Left ventricle myocardium inferior (tissue), 1 donor: ENCODE measurements at places on chromosomes 1 and 21. TPM values are rescaled to one million over a fixed set of nuclear protein-coding genes. Genes with fewer than 3 reads are reported as not detected.

DNA sequence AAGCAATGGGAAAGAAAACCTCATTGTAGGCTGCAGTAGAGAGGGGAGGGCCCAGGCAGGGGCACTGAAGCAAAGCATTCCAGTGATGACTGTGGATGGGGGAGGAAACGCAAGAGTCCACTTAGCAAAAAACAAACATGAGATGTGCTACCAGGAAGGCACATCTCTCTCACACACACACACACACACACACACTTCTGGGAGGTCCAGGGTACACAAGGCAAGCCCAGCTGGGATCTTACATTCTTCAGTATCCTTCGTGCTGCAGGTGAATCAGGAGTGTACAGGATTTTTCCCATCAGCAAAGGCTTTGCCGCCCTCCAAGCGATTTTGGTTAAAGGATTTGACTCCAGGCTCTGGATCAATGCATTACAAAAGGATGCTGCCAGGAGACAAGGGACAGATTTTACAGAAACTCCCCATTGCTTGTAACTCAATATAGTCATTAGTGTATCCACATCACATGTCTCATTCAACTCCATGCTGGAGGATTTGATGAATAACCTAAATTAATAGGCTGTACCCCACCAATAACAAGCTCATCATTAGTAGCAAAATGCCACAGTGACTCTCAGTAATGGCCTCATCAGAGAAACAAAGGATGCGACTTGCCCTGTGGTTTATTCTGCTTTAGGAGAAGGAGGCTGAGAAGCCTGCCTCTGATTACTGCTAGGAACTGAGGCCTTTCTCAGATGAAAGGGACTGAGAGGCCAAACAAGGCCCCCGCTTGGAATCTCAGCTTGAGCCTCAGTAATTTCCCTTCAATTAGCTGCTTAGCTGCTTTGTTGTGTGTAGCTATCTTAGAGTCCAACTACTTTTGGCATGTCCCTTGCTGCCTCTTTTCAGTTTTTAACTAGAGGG, 41.6 kb downstream of the ABCA4 start:
- no peak overlapping the region for H3K27ac ChIP-seq
- no peak overlapping the region for H3K4me3 ChIP-seq
- H3K36me3 ChIP-seq, result no peaks in the 10 kb centered on the region
- H3K27me3 ChIP-seq, result no peaks in the 10 kb centered on the region
- H3K4me1 ChIP-seq, result no peaks in the 10 kb centered on the region

Gene INSRR
- 0.41 TPM for total RNA-seq

DNA sequence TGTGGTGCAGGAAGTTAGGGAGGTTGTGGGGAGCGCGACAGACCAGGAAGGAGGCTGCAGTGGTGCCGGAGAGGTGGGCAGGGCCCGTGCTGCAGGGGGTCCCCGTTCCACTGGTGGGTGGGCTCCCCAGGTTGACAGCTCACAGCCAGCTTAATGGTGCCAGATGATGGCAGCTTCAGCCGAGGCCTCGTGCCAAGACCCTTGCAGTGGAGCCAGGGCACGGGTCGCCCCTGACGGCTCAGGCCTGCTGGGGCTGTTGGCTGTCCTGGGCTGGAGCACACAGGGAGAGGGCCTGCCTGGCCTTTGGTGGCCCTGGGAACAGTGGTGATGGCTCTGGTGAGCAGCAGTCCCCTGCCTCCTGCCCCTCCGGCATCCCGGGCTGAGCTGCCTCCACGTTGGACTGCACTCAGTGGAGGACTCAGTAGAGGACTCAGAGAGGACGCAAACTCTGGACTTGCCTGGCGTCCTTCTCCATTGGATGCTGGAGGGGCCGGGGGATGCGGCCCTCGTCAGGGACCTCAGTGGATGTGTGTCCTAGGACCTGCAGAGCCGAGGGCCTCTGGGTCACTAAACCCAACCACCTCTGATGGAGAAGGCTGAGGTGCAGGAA, 46.8 kb upstream of the CCDC27 start:
- no peak overlapping the region for H3K4me3 ChIP-seq
- DNase-seq, result no peak
- H3K27ac ChIP-seq, result no peak overlapping the region
- no peaks in the 10 kb centered on the region for H3K36me3 ChIP-seq
- peaks cover 99% of the 10 kb centered on the region for H3K27me3 ChIP-seq
- peaks cover 9% of the 10 kb centered on the region for H3K4me1 ChIP-seq

Gene MYOG
- not detected for total RNA-seq

DNA sequence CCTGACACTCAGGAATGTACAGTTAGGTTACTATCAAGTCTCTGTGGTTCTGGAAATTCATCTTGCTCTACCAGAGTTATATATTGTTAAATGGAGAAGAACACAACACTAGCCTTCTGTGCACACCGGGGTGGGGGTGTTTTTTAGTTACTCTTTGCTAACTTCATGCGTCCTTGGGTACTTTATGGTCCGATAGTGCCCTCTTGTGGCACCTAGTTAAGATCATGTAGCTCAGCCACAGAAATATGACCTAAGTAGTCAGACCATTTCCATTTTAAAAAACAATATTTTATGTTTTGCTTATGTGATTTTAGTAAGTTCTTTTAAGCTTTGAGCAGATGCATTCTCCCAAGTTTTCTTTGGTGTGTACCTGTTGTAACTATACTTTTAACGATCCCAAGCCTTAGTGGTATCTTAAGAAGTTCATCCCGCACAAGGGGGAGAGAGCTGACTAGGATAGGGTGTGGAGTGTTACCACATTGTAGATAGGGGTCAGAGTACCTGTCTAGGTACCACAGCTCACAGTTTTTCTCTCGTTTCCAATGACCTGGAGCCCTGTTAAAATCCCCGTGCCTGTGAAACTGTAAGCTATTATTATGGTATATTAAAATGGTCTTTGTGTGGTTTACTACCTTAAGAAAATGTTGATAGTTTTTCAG, 20.6 kb upstream of the SH3D21 start:
- peak overlapping the region; percentile 73 for H3K27ac ChIP-seq
- no peak for DNase-seq
- H3K36me3 ChIP-seq, result peaks cover 70% of the 10 kb centered on the region
- H3K27me3 ChIP-seq, result no peaks in the 10 kb centered on the region

- no peak overlapping the region for H3K27ac ChIP-seq
- no peak for DNase-seq
- H3K27me3 ChIP-seq, result no peaks in the 10 kb centered on the region
- no peaks in the 10 kb centered on the region for H3K4me1 ChIP-seq
- H3K36me3 ChIP-seq, result no peaks in the 10 kb centered on the region
- H3K4me3 ChIP-seq, result no peak overlapping the region
Measured at GRCh38 chr1:240217403-240217802, 125.7 kb downstream of the FMN2 start.

DNA sequence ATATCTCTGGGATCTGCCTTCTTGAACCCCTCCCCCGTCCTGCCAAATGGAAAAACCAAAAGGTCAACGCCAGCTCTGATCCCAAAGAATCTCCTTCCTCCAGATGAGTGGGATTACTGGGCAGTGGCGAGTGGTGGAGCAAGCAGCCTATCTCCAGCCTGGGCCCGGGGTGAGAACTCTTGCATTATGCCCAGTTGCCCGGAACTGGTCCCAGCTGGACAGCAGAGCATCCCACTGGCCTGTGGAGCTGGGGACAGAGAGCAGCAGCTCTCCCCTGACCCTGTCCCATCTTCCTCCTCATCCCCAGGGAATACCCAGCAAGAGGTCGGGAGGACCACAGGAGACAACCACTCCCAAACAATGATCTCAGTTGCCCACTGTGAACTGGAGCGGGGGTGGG, 130.5 kb downstream of the TMEM53 start:
- H3K36me3 ChIP-seq, result no peaks in the 10 kb centered on the region
- H3K27ac ChIP-seq, result no peak overlapping the region
- peaks cover 73% of the 10 kb centered on the region for H3K27me3 ChIP-seq
- H3K4me1 ChIP-seq, result no peaks in the 10 kb centered on the region
- no peak overlapping the region for H3K4me3 ChIP-seq
- no peak for DNase-seq

Gene FAM72C
- total RNA-seq, result not detected

Gene CD84
- total RNA-seq, result 3.6 TPM

- no peaks in the 10 kb centered on the region for H3K36me3 ChIP-seq
- no peak for DNase-seq
- H3K27me3 ChIP-seq, result no peaks in the 10 kb centered on the region
- H3K4me1 ChIP-seq, result peaks cover 45% of the 10 kb centered on the region
- H3K4me3 ChIP-seq, result no peak overlapping the region
- H3K27ac ChIP-seq, result no peak overlapping the region
Measured at GRCh38 chr1:229561141-229561540, 2.6 kb upstream of the ABCB10 start.

DNA sequence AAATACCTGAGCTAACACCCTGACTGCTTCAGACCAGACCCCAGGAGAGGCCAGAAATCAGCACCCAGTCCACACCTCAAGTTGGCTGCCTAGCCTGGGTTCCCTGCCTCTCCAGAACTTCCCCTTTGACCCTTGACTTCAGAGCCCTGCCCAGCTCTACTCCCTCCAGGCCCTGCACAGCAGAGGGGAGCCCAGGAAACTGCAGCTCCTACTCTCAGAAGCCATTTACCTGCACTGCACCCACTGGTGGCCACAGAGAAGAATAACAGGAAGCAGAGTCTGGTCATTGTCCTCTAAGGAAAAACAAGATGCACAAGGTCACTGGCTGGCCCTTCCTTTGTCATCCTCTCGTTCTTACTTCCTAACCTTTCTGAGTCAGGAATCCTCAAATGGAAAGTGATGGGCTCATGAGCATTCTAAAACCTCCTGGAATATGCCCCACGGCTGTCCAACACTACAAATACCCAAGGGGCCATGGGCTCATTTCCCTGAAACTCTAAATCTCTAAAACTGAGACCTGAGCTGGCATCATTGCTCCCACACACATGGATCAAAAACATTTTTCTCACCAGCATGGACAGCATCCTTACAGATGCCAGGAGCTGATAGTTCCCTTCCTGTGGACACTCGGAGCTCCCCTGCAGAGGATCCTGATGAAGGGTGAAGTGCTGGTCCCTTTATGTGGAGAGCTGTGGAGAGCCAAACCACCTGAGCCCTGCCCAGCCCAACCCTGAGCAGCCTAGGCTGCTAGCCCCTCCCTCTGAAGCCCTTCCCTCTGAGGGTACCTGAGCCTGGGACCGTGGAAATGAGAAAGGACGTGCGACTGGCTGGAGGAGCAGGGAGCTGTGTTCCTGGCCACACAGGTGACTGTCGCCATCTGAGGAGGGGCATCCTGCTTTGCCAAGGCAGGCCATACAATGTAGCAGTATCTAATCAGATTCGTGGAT, at the start of gene ITLN2:
ITLN2 (minus strand) TSS at position 652 of the 947 bp plus-strand sequence; CDS start at position 584, 68 bp downstream.
- H3K4me3 ChIP-seq, result no peak within 1 kb of the TSS
- H3K27ac ChIP-seq, result no peak within 1 kb of the TSS
- H3K27me3 ChIP-seq, result peaks cover 17% of the 10 kb centered on the region
- H3K4me1 ChIP-seq, result peaks cover 20% of the 10 kb centered on the region

DNA sequence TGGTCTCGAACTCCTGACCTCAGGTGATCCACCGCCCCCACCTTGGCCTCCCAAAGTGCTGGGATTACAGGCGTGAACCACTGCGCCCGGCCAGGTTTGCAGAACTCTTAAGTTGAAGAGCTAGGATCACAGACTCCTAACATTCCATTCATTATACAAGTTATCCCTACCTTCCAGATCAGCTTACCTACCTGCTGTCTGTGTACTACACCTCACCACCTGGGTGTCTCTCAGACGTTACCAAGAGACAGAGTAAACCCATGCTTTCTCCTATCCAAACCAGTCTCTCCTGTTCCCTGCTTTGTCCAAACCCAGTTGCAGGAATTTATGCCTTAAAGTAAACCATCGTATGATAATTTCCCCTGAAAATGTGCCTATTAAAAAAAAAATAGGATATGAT, 123.0 kb upstream of the L1TD1 start:
- H3K36me3 ChIP-seq, result no peaks in the 10 kb centered on the region
- H3K4me1 ChIP-seq, result peaks cover 40% of the 10 kb centered on the region
- no peak overlapping the region for H3K27ac ChIP-seq
- no peak for DNase-seq
- H3K27me3 ChIP-seq, result no peaks in the 10 kb centered on the region
- no peak overlapping the region for H3K4me3 ChIP-seq

Gene RIPK4
- total RNA-seq, result 0.11 TPM
